ENCODE measurements at places on chromosomes 1 and 21. TPM values are rescaled to one million over a fixed set of nuclear protein-coding genes. Genes with fewer than 3 reads are reported as not detected.
A peak's percentile ranks its signal among the peaks of the same experiment; 100 is the strongest.

The SPATA21 gene
- total RNA-seq, result not detected

The XPR1 gene
- total RNA-seq, result 38.6 TPM

The RNF186 gene
- total RNA-seq, result not detected

- no peak for DNase-seq
Measured at GRCh38 chr1:24009406-24009805, 29.3 kb upstream of the SRSF10 start.

DNA sequence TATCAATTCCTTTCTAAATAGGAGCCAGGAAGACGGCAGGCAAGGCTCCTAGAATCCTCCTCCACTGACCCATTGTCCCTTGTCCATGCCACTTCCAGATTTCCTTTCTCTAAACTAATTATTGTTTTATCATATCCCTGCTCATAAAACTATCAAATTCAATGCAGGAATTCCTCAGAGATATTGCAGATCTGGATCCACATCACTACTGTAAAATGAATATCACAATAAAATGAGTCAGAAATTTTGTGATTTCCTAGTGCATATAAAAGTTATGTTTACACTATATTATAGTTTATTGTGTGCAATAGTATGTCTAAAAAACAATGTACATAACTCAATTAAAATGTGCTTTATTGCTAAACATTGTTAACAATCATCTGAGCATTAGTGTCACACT lies 498.7 kb upstream of the NEGR1 start:
- DNase-seq, result no peak

DNA sequence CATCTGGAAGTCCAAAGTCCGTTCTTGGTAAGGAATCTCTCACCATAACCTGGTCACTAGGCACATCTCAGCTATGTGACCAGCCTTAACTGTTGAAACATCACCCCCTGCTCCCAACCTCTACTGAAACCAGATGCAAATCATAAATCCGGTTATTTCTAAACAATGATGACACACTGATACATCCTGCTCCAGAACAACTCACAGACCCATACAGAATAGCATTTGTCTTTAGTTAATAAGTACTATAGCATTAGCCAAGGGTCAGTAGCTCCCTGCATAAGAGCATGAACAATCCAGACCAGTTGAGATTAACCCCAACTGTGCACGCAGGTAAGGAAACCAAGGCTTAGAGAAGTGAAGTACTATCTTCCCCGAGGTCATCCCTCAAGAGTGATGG lies 38.0 kb upstream of the KCTD3 start:
- DNase-seq, result no peak

DNA sequence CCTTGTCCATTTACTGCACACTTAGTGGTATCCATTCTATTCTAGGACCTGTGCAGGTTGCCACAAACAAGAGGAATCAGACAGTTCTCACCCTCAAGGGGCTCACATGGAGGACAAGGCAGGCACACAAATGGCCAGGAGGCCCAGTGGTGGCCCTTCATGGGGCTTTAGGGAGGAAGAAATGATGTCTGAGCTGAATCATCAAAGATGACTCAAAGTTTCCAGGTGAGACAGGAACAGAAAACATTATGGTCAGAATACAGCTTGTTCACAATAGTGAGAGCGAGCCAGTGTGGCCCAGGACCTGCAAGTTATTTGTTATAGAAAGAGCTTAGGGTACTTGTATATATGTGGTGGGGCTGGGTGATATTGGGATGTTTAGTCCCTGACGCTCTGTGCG lies 26.4 kb downstream of the SHISAL2A start:
- DNase-seq, result no peak

The SH2D1B gene
- 0.16 TPM for total RNA-seq

DNA sequence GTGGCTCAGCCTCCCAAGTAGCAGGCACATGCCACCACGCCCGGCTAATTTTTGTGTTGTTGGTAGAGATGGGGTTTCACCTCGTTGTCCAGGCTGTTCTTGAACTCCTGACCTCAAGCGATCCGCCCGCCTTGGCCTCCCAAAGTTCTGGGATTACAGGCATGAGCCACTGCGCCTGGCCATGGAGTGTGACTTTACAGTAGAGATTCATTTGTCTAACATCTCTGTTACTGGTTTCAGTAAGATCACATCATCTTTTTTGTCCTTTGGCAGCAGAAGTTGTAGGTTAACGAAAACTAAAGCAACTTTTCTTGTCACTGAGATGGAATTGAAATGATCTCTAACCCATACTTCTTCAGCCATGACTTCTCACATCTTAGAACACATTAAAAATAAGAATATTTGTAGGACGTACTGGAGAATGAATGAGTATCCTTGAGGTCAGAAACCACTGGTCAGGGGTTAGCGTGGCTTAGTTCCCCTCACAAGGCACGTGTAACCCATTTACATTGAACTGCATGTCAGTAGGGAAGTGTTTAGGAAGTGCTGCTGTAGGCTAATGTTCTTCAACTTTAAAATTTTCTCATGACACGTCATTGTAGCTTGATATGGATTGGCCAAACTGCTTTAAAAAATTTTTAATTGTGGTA lies 75.9 kb downstream of the CAMTA1 start:
- DNase-seq, result no peak

- DNase-seq, result no peak
Measured at GRCh38 chr1:18637962-18638834, 7.6 kb downstream of the PAX7 start.

The S100A3 gene
- 0.70 TPM for total RNA-seq

- DNase-seq, result no peak
Measured at GRCh38 chr1:76862447-76862846, 4.8 kb upstream of the ST6GALNAC5 start.

GRCh38 chr1:202843081-202843480 lies 32.3 kb downstream of the PCAT6 start:
- no peak for DNase-seq

The FMOD gene
- 5.9 TPM for total RNA-seq

- DNase-seq, result no peak
Measured at GRCh38 chr1:196732526-196732925, 42.1 kb upstream of the CFHR3 start.

The RAB7B gene
- total RNA-seq, result 1.2 TPM

The MYOM3 gene
- total RNA-seq, result 396 TPM

GRCh38 chr1:116514708-116515525 lies 55.9 kb downstream of the CD58 start:
- no peak for DNase-seq

GRCh38 chr1:975896-976683 lies 5.8 kb downstream of the PERM1 start:
- DNase-seq, result peak; percentile 67

DNA sequence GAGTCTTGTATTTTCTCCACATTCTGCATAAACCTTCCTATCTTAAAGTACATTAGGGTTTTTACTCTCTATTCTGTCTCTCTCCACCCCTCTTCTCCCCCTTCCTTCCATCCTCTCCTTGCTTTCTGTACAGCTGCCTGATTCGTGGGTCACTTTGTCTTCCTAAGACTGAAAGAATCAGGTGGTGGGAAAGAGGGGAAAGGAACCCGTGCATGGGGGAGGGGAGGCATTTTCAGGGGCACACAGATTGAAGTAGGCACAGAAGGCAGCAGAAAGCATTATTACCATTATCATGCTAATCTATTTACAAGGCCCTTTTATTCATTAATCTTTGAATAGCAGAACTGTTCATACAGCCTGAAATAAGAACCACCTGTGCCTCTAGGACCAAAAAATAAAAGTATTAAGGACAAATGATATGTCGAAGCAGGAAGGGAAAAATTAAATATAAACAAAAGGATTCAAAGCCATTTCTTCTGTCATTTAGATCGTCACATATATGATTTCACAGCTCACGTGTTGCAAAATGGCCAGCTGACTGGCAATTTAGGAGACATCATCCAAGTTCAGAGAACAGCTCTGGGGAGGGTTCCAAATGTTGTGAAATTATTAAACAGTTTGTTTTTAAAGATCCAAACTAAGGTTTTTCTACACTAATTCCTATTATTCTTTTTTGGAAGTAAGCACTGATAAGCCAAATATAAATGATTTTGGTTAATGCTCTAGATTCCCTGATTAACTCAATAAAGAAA lies 154.6 kb downstream of the PBX1 start:
- no peak for DNase-seq

- DNase-seq, result peak; percentile 40
Measured at GRCh38 chr21:44887807-44888580, 14.5 kb upstream of the PTTG1IP start.

DNA sequence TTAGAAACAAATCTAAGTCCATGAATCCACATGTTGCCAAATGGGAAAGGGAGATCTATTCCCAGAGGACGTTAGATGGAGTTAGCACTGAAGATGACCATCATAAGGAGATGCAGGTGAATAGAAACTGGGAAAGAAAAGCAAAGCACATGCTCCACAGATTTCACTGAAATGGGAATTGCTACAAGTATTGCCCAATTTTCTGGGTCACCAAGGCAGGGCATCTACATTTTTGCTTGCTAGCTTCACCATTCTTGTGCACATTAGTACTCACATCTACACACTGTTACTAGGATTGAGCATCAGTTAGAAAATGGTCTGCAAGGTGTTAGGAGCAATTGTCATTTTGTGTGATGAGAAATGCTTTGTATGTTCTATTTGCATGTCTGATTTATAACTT lies 99.1 kb downstream of the JAK1 start:
- no peak for DNase-seq

GRCh38 chr1:55053265-55053954 lies 14.1 kb downstream of the PCSK9 start:
- peak; percentile 64 for DNase-seq

DNA sequence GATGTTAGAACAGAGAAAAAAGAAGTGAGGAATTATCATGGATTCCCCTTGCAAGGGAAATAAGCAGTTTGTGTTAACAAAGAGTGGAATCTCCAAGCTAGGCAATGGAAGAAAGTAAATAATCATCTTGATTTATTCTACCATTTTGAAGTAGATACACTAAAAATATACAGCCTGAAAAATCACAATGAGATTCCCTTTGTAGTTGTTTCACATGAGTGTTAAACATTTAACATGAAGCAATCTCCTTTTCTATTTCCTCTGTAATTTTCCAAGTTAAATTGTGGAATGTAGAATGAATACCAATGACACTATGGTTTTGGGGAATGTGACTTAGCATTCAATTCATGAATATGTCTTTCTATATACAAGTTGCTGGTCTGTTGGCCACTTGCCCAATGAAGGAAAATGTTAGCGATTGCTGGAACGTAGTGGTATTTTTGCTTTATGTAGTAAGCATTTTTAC lies 5.7 kb downstream of the TGFB2 start:
- no peak for DNase-seq

The FCER1G gene
- 21.5 TPM for total RNA-seq

- DNase-seq, result no peak
Measured at GRCh38 chr1:228839656-228840055, 104.4 kb downstream of the RHOU start.

The AJAP1 gene
- 0.05 TPM for total RNA-seq

GRCh38 chr1:27071049-27071416 lies 58.4 kb upstream of the TENT5B start:
- no peak for DNase-seq

The VN1R5 gene
- total RNA-seq, result not detected

The MCOLN2 gene
- 0.27 TPM for total RNA-seq

- DNase-seq, result no peak
Measured at GRCh38 chr1:164780863-164781262, 221.9 kb downstream of the PBX1 start.

The NGF gene
- 4.0 TPM for total RNA-seq

DNA sequence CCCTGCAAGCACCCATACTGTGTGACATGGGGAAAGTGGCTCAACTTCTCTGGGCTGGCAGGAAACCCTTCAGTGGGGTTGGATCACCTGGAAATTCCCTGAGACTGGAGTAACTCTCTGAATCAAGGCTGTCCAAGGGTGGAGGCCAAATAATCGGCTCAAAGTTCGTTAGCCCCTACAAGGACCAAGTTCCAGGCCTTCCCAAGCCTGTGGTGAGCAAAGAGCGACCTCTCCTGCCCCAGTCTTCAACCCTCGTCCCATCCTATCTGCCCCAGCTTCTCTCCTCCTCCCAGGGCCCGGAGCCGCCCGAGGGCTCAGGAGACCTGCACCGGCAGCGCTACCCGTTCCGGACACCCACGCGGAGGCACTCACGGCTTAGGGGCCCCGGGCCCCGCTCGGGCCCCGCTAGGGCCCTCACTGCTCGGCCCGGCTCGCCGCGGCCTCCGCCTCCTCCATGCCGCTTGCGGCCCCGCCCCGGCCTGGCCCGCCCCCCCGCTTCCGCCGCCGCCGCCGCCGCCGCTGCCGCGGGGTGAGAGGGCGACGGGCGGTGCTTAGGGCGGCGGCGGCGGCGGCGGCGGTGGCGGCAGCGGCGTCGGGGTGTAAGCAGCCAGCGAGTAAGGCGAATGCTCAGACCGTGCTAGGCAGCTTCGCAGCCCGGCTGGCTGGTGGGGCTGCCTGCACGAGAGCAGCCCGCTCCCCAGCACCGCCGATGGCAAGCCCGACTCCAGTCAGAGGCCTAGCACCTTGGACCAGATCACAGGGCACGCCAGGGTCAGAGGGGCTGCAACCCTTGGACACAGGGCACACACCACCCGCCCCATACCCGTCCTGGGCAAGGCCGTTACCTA lies at the start of gene POMGNT1:
Gene POMGNT1, minus strand, starts transcription at position 471 of the 848 bp plus-strand sequence. CDS start 613 bp downstream, outside the sequence.
- peak; percentile 80 for DNase-seq

- DNase-seq, result no peak
Measured at GRCh38 chr1:53592985-53593757, 134.0 kb downstream of the DMRTB1 start.

- peak; percentile 62 for DNase-seq
Measured at GRCh38 chr1:47738560-47739182, 258.5 kb downstream of the TRABD2B start.

The SLC45A1 gene
- total RNA-seq, result 1.9 TPM

DNA sequence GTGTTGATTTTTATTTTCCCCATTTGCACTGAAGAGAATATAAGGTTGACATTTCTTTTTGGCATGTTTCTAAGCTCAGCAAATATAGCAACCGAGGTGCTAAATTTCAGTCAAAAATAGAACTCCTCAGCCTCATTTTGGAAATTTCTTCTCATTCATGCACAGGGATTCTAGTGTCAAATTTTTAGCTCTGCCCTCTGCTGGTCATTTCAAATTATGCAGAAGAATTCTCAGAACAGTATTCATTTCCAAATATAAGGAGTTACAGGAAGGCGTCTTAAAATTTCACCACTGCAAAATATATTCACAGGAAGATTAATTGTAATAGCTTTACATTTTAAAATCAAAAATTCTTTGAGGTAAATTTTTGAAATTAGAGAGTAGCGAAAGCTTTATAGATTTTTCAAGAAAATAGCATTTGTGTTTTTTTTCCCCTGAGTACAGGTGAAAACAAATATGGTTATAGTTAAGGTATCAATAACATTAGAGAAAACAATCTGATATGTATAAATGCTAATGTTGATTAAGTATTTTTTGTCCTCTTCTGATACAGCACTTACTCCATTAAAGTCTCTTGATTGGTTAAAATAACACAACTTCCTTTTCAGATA lies 57.9 kb downstream of the FMN2 start:
- DNase-seq, result no peak

GRCh38 chr21:41928621-41929220 lies 25.1 kb downstream of the C2CD2 start:
- no peak for DNase-seq

The NPPB gene
- total RNA-seq, result 5.1 TPM

DNA sequence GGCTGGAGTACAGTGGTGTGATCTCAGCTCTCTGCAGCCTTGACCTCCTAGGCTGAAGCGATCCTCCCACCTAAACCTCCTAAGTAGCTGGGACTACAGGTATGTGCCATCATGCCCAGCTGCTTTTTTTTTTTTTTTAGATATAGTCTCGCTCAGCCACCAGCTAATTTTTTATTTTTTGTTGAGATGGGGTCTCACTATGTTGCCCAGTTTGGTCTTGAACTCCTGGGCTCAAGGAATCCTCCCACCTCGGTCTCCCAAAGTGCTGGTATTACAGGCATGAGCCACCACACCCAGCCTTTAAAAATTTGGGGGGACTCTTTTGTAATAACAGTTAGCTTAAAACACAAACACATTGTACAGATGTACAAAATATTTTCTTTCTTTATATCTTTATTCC lies 1.7 kb upstream of the SNX27 start:
- DNase-seq, result no peak

Measured in Right ventricle myocardium superior (tissue), 1 donor.